Activated T-cell treated with anti-CD3 and anti-CD28 coated beads for 24 hours (primary cell): ENCODE measurements at places on chromosomes 7 and 10.

GRCh38 chr7:98086281-98086718, 20.4 kb upstream of the LMTK2 start:
- no peak for DNase-seq

DNA sequence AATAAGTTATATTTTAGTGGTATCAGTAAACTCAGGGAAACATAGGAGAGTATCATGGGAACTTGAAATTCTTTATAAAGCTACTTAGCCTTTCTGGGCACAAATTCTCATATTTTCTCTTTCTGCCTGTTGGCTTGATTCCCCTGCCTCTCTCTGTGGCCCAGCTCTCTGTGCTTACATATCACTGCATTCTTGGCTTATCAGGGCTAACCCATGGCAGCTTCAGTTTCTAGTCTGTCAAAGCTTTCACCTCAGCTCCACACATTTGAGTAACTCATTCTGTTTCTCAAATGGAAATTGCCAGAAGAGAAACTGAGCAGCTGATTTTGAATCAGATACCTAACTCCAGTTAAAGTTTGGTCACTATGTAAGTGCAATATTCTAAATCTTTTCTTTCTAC, 713.1 kb downstream of the DNAJB9 start:
- DNase-seq, result no peak

DNA sequence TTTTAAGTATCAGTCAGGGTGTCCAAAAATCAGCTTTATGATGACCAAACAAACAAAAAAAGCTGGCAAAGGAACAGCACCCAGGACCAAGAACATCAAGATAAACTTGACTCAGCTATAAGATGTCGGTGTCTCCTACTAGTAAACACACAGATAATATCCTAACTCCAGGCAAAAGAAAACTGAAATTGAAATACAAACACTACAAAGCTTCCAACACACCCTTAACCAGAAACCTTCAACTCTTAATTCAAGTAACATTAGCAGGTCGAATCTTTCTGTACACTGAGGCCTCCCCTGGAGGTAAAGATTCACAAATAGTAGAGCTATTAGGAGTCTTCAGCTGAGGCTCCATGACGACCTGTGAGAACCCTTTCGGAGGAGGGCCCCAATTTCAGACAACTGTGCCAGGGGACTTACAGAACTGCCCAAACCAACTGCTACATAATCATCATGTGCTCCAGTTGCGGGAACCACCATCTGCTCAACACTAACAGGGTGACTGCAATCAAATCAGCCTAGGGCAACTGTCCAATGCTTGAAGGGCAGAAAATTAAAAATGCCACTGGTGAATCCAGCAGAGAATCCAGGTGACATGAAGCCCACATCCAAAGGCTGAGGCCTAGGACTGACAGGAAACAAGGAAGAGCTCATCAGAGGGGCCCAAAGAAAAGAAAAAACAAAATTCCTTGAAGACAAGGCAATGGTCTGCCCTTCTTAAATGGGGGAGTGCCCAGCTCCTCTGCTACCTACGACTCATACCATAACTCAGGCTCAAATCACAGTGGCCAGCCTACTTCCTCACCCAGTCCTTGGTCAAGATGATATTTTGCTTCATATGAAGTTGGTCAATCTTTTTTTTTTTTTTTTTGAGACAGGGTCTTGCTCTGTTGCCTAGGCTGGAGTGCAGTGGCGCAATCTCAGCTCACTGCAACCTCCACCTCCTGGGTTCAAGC, 20.0 kb downstream of the XPNPEP1 start:
- no peak for DNase-seq

- DNase-seq, result no peak
Observed at GRCh38 chr7:44740055-44740454, 8.6 kb upstream of the ZMIZ2 start.

GRCh38 chr10:13272164-13272571, 27.7 kb downstream of the PHYH start:
- DNase-seq, result no peak

- DNase-seq, result no peak
Observed at GRCh38 chr10:108338146-108338545, 1173.6 kb upstream of the SORCS1 start.

GRCh38 chr10:76766682-76767081, 870.9 kb downstream of the KCNMA1 start:
- DNase-seq, result no peak

GRCh38 chr7:103541026-103541425, 95.0 kb upstream of the SLC26A5 start:
- no peak for DNase-seq

DNA sequence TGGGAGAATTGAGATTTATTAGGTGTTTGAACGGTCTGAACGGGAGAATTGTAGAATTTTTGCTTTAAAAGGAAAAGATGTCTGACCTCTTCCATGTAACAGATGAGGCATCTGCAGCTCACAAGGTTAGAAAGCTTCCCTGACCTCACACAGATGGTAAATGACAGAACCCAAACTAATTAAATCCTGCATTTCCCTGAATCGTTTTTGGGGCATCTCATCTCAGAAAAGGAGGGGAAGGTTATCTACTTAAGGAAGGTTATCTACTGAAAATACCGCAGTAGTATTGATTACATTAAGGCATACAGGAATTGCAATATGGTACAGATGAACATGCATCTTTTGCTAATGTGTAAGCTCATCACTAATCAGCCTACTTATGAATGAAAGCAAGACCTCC, 278.3 kb downstream of the CCDC3 start:
- no peak for DNase-seq

- DNase-seq, result no peak
Observed at GRCh38 chr7:72042855-72043254, 369.3 kb downstream of the CALN1 start.

- DNase-seq, result no peak
Observed at GRCh38 chr10:54368984-54369383, 432.0 kb downstream of the PCDH15 start.

DNA sequence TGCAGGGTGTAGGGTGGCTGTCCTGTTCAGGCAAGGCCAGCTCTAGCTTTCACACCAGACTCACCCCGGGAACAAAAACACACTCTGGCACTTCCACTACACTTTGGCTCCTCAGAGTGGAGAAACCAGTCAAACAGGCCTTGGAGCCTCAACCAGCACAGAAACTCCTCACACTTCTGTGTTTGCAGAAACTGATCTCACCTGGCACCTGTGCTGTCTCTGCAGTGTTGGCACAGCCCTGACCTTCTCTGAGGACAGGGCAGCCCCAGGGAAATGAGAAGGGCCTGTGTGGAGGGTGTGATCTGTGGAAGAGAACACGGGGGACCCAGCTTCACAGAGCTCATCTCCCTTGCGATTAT, 4.1 kb upstream of the CALML5 start:
- no peak for DNase-seq

DNA sequence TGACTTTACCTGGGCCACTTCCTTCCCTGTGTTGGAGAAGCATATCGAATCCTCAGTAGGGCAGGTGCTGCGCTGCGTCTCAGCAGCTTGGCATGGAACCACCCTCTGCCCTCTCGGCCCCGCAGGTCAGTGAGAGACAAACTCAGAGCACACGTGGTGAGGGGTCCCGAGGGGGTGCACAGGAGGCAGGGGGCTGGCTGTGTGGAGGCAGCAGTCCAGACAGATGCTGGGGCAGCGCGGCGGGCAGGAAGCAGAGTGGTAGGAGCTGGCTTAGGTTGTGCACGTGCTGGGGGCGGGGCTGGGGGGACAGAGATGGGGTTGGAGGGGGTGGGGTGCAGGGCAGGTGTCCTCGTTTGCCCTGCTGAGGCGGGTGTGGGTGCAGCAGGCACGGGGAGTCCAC, 33.1 kb downstream of the NUB1 start:
- DNase-seq, result no peak

DNA sequence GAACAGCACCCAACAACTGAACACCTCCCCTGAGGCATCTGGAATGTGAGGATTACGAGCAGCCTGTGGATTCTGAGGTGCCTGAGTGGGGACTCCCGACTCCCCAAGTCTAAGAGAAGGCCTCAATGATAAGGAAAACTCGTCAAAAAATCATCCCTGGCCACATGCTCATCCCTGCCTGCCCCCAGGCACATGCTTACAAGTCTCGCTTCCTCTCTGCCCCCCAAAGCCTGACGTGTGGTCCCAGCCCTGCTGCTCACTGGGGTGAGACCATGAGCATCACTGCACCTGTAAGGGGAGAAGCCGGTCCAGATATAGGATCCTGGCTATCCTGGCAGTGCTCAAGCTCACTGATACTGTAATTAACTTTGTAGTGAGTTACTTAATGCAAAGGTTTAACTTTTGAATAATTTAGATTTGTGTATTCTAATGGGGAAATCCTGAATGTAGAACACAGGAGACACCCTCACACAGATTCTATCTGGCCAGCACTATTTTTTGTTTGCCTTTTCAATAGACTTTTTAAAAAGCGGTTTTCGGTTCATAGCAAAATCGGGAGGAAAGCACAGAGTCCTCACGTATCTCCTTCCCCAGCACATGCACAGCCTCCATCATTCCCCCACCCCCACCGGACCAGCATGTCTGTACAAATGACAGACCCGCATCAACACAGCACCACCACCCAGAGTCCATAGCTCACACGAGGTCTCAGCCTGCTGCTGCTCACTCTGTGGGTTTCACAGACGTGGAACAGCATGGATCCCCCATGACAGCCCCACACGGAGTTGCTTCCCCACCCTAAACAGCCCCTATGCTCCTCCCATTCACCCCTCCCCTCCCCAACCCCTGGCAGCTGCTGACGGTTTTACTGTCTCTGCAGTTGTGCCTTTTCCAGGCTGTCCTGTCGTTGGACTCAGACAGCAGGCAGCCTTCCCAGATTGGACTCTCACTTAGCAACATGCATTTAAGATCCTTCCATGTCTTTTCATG, 167.9 kb downstream of the DIP2C start:
- no peak for DNase-seq

DNA sequence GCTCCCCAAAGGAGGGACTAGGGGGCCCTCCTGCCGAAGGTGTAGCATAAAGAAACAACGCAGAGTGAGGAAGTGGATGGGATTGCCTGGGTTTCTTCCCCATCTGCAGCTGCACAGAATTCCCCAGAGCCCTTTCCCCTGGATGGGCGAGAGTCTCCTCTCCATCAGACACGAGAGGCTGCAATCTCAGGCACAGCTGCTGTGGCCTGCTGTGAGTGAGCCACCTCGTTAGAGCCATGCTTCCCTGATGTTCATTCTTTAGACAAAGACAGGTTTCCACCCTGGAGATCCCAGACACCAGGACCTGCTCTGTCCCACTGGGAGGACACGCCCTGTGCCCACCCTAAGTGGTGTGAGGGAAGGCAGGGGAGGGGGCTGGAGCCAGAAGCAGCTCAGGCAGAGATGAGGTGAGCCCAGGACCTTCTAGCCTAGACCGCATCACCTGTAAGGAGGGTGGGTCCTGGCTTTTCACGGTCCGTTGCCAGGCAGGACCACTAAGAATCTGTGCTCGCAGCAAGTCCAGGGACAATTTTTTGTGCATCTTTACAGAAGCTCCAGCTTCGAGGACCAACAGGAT, 268.6 kb upstream of the TCERG1L start:
- DNase-seq, result no peak

- no peak for DNase-seq
Observed at GRCh38 chr7:69826283-69826682, 228.0 kb downstream of the AUTS2 start.

DNA sequence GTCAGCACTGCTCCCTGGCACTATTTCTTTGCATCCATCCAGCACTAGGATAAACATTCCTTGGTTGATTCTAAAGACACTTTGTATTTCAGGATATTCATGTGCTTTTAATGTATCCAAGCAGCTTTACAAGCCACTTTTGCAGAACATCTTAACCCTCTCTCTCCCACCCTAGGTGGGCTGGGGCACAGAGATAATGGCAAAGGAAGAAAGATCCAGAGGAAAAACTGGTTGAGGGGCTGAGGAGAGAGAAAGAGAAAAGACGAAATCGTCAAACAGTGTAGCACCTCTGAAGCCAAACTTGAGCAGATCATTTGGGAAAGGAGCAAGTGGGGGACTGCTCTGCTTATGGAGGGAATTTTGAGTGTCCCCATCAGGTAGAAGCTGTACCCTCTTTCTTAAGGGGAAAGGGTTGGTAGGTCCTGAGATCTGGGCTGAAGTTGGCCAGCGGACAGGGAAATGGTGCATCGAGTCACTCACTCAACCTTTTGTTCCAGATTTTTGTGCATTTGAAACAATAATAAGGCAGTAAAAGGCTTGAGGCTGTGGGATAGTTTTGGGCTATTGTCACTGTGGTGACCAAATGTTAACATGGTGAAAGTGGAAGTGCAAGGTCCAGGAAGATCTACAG, 4.2 kb upstream of the HOXA13 start:
- no peak for DNase-seq

DNA sequence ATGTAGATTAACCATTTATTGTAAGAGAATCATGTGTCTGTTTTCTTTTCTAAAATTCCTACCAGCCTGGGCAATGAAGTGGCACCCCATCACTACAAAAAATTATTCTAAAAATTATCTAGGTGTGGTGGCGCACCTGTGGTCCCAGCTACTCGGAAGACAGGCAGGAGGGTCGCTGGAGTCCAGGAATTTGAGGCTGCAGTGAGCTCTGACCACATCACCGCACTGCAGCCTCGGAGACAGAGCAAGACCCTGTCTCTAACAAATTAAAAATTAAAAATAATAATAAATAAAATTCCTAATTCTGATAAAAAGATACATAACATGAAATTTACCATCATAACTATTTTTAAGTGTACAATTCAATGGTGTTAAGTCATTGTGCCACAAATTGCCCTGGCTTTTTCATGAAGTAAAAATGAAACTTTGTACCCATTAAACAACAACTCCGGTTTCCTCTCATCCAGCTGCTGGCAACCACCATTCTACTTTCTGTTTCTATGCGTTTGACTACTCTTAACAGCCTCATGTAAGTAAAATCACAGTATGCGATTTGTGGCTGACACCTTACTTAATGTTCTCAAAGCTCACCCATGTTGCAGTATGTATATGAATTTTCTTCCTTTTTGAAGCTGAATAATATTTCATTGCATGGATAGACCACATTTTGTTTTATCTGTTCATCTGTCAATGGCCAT, 20.6 kb upstream of the USP6NL start:
- DNase-seq, result no peak

DNA sequence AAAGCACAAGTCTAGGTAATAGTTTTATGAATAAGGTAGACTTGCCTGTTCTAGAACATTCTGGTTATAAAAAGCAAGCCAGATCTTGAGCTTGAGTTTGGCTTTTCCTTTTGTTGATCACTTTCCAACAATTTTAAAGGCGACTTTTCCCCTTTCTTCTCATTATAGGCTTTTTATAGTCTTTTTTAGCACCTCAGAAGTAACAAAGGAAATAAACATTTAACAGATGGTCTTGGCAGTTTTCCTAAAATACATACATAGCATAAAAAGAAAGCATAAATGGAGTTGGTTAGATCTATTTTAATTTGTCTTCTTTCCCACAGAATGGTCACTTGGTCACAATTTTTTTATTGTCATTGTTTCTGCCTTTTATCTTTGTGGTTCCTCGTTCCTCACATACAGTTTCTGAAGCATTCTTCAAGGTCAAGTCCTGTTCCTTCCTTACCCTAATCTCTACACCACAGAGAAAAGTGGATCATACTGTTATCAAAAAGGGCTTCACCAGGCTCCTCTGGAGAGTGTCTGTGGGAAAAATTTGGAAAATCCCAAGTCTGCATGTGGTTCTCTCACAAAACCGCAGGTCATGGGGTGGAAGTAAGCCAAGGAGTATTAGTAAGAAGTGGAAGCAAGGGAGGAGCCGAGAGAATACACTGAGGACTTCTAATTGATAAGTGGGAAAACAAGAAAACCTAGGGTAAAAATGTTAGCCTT, 31.3 kb downstream of the THNSL1 start:
- no peak for DNase-seq

- no peak for DNase-seq
Observed at GRCh38 chr10:42684517-42684916, 46.1 kb upstream of the ZNF33B start.

- no peak for DNase-seq
Observed at GRCh38 chr7:133481676-133482075, 228.8 kb downstream of the EXOC4 start.

GRCh38 chr7:77222065-77222464, 22.4 kb upstream of the FGL2 start:
- DNase-seq, result no peak
